ENCODE measurements at places on chromosomes 11 and 22.

DNA sequence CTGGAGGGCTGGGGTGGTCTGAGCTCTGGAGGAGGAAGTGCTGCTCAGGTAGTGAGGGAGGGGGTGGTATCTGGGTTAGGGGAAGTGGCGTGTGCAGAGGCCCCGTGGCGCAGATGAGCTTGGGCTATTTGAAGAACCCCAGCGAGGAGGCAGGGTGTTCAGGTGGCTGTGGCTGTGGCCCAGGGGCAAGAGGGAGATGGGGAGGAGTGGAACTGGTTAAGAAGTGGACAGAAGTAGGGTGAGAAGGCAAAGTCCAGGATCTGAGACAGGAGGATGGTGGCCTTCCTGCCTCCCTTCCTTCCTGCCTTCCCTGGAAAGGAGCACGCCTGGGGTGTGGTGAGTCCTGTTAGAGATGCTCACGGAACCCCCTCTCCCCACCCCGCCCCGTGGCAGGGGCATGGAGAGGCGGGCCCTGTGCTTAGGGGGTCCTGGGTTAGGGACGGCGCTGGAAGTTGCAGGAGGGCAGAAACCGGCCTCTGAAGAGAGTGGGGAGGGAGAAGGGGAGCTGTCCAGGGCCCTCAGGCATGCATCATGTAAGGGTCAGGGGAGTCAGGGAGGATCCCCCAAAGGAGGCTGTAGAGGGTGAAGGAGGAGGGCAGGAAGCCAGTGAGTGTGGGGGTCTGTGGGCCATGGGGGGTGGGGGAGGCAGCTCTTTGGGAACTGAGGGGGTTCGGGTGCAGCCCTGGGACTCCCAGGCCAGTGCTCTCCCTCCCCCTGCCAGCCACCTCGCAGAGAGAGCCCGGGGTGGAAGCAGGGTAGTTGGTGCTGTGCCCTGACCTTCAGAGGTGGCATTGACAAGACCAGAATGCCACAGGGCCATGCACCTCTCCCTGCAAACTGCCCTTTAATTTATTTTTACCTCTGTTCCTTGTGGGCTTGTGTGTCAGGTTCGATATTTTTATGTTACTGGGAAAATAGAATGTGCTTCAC, 63.7 kb upstream of the PARVG start:
- DNase-seq = no peak

- no peak for DNase-seq
These were observed 165.2 kb upstream of the TBCEL start for GRCh38 chr11:120858740-120859139.

GRCh38 chr22:46335201-46336118, at the start of gene TRMU:
Gene TRMU (plus strand): TSS chr22:46335714. CDS start chr22:46335765, 51 bp downstream.
- DNase-seq = peak; percentile 28

- no peak for DNase-seq
These were observed 64.0 kb upstream of the SLC6A5 start for GRCh38 chr11:20535271-20535881.

- no peak for DNase-seq
These were observed 11.0 kb downstream of the OR51E1 start for GRCh38 chr11:4654635-4655369.

- DNase-seq = no peak
These were observed 54.4 kb downstream of the LINC01488 start for GRCh38 chr11:69535908-69536307.

GRCh38 chr22:31618471-31619176, 43.4 kb downstream of the PISD start:
- DNase-seq = no peak
